Suppressor macrophage (primary cell): ENCODE measurements at places on chromosomes 16 and 17.

DNA sequence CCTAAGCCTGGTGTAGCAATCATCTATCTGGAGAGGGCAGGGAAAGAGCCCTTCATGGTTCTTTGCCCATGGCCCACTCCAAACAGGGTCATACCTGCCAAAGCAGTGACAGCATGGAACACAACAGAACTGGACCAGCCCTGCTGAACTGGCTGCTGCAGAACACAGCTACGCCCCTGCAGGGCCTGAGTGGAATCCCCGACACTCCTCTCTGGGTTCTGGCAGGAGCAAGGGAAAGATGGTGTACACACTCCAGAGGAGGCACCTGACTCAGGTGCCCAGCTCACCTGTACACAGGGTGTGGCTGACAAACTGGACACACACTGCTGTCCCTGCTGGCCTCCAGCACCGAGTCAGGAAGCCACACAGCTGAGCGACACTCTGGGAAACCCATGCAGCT is 19.8 kb downstream of the MIEF2 start:
- no peak for DNase-seq

- DNase-seq, result peak; percentile 73
These were observed 18.9 kb downstream of the XYLT1 start for GRCh38 chr16:17451843-17452242.

DNA sequence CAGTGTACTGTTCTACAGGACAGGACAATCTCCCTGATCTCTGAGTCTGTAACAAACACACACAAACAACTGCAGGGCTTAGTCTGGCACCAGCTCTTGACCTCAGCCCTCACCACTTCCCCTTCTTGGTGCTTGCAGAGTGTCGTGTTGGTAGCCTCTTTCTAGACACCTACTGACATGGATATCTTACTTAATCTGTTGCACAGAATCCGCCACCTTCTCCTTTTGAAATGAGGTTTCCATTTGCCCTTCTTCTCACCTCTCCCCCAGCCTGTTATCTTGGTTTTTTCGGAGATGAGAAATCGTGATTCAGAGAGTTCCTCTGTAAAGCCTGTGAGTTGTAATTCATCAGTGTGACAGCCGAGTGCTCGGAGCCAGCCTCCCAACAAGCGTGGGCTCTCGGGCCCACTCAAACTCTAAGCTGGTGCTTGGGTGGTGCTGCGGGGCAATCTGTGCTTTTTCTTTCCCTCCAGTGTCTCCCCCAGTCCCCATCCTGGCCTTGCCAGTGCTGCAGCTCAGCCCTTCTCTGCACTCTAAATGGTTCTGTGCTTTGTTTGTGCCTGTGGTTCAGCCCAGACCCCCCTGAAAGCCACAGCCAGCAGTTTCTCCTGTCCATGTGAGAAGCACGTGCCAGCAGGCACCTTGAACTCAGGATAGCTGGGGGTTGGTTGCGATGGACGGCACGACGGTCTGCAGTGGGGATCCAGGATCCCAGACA is 28.1 kb downstream of the KIAA0513 start:
- DNase-seq, result peak; percentile 89

GRCh38 chr17:66829386-66829864 is 5.5 kb upstream of the CACNG5 start:
- DNase-seq, result peak; percentile 64

GRCh38 chr17:72797142-72797541 is 295.3 kb downstream of the SLC39A11 start:
- no peak for DNase-seq

GRCh38 chr17:21474815-21475214 is 98.7 kb downstream of the KCNJ12 start:
- DNase-seq, result no peak
